Frontal cortex (tissue), 4 donors: ENCODE measurements at places on chromosomes 3 and 15.

DNA sequence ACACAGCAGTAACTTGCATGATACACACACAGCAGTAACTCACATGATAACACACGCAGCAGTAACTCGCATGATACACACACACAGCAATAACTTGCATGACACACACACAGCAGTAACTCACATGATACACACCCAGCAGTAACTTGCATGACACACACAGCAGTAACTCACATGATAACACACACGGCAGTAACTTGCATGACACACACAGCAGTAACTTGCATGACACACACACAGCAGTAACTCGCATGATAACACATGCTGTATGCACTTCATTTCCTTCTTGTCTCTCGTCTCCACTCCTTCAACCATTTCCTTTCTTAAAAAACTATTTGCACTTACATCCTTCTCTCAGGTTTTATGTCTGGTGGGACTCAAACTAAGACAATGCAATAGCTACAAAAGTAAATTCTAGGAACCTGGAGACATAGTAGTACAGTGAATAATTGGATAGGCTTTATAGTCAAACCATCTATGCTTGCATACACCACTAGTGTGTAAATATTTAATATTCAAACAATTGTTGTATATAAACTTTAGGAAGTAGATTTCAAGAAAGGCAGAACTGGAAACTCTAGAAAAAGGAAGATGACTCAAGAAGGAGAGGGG lies 130.8 kb downstream of the UACA start:
- no peak for DNase-seq

DNA sequence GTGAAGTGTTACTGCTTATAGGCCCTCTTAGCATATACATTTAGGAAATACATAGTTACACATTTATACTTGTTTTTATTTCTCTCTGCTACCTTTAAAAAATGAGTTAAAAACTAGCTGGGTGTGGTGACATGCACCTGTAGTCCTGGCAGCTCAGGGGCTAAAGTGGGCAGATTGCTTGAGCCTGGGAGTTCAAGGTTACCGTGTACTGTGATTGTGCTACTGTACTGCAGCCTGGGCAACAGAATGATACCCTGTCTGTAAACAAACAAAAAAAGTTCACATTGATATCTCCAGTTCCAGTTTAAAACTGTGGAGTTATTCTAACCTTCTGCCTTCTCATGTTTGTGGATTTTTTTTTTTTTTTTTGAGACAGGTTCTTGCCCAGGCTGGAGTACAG lies 12.1 kb downstream of the PDCD6IP start:
- DNase-seq: no peak

DNA sequence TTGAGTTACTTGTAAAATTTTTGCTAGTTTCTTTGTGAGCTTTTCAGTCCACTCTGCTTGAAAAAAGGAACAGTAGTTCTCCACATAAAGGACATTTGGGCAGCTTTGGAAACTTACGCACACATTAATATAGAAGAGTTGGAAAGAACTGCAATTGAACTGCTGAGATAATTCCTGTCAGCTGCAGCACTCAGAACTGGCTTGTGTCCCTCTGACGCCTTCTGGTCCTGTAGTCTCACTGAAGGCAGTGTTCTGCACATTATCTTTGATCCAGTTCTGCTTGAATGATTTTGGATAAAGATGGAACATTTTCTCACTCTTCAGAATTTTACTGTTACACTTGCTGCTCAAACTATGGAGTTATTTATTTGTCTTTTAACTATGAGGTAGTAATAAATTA lies 901.9 kb downstream of the OTOL1 start:
- DNase-seq: no peak

DNA sequence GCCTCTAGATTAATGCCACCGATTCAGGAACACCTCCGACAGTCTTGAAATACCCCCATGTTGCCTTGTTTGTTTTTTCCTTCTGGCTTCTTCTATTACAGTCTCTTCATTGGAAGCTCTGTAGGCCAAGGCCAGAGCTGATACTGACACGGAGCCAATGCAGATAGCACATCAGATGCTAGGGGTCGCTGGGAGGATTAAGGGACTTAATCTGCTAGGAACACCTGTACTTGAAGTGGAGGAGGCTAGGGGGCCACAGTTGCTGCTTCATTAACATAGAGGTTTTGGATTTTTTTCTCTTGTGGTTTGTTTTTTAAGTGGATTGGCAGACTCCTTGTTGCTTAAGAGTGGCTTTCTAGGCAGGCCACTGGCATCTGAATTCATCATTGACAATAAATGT lies 49.6 kb downstream of the PARP14 start:
- no peak for DNase-seq

- DNase-seq: peak; percentile 74
These were observed 29.3 kb upstream of the SACM1L start for GRCh38 chr3:45659661-45660566.

DNA sequence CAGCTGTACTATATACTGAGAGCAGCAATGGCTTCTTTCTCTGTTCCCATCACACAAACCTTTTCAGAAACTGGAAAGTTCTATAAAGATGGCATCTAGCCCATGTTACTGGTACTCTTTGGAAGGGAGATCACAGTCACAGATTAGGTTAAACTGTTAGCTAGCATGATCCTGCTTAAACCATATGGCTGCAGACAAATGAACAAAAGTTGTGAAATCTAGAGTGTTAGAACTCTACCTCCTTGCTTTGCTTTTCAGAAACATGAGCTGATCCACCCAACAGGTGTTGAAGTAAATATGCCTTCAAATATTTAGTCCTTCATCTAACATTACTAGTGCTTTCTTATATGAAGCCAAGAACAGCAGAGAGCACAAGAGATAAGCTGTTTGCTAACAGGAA lies 102.6 kb downstream of the SNRK start:
- DNase-seq: no peak

GRCh38 chr15:71261909-71262308 lies 146.6 kb downstream of the THSD4 start:
- no peak for DNase-seq

DNA sequence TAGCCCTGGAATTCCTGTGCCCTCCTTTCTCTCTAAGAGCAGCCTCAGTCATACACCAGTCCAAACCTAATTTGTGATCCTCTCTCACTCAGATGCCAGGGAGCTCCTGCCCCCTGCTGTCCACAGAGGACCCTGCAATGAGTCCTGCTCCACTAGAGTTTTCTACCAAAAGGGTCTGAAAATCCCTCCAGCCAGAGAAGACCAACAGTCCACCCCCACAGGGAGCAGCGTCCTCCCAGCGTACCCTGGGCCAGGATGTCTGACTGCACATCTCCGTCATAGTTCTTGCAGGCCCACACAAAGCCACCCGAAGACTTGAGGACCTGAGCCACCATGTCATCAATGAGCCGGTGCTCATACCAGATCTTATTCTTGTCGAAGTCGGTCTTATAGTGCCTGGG lies 15.4 kb downstream of the IDH2 start:
- DNase-seq: peak; percentile 45
